ENCODE measurements at places on chromosomes 2 and 18.

GRCh38 chr2:113974727-113975126, 84.8 kb downstream of the ACTR3 start:
- DNase-seq = no peak

GRCh38 chr2:210873631-210874030, 317.2 kb downstream of the CPS1 start:
- DNase-seq = no peak

DNA sequence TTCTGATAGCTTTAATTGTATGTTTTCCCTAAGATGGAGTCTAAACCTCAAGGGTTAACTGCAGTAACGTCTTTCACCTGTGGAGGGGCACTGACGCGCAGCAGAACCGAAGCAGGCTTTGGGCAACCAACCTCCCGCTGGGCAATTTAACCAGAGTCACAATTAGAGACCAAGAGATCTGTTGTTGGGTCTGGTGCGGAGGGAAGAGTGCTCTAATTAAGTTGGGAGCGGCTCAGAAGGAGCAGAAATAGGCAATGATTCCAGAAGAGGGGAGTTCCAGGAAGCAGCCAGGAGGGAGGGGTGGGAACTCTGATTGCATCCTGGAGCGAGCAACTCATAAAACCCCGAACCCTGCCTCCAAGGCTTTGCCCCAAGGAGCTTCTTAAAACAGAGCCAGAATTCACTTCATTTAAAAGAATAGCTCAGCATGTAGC, 245.8 kb downstream of the PAX3 start:
- no peak for DNase-seq

GRCh38 chr2:12762976-12763375, 46.2 kb downstream of the TRIB2 start:
- DNase-seq = no peak

DNA sequence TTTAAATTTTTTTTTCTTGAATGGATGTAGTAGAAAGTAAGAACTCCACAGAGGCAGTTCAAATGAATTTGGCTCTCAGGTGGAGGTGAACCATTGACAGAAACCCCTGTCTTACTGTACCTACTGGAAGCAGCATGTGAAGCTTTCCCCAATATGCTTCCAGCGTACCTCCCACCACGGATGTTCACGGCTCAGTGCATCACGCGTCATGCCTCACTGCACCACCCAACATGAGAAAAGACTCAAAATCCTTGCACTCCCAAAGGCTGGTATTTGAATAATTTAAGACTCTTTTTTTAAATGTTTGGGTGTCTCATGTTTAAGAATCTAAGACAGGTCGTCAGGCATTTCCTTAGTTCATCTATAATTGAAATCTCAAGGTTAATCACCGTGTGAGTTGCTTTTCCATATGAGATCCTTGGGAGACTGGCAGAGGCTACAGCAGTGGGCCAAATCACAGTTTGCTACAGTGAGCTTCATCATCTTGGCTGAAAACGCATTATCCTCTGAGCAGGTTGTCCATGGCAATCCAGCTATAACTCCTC, 846.4 kb downstream of the DCDC2C start:
- no peak for DNase-seq

GRCh38 chr2:145076085-145076484, 556.2 kb upstream of the ZEB2 start:
- no peak for DNase-seq

DNA sequence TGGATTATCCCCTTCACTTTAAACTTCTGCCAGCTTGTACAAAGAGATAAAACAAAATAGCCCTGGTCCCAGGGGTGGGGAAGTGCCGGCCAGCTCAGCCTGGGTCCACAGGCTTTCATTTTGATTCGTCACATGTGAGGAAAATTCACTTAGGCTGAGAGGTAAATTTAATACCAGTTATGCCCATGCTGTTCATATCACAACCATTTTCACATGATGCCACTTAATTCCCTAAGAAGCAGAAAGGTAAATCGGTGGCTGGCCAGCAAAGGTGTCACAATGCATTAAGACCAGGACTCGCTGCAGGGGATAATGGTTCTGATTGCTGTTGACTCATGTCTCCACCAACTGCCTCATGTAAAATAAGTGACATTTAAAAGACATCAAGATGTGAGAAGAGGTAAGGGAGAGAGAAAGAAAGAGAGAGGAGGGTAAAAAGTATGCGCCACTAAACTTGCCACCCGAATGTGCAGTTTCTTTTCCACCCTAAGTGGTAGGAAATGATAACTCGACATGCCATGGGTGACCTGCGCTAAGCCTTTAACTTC, 261.0 kb upstream of the SIX3 start:
- no peak for DNase-seq

DNA sequence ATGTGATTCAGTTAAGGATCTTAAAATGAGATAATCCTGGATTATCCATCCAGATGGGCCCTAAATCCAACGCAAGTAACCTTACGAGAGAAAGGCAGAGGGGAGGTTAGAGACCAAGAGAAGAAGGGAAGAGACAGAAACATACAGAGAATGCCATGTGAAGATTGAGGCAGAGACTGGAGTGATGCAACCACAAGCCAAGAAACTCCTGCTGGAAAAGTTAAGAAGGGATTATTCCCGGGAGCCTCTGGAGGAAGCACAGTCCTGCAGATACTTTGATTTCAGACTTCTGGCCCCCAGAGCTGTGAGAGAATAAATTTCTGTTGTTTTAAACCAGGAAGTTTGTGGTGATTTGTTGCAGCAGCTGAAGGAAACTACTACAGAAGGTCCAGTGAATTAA, 992.7 kb downstream of the BCL11A start:
- no peak for DNase-seq

DNA sequence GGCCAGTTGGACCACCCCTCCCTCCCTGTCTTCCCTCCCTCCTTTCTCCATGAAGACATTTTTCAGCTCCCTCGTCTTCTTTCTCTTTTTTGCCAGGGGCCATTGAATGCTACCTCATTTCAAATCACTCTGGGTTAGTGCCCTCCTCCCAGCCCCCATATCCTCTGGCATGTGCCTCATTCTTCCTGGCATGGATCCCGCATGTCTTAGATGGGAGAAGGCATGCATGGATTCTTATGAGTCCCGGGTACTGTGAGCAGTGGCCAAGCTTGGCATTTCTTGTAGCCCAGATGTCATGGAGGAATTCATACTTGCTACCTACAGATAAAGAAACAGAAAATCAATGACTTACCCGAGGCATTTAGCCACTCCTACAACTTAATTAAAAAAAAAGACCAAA, 9.0 kb upstream of the HAAO start:
- DNase-seq = no peak

DNA sequence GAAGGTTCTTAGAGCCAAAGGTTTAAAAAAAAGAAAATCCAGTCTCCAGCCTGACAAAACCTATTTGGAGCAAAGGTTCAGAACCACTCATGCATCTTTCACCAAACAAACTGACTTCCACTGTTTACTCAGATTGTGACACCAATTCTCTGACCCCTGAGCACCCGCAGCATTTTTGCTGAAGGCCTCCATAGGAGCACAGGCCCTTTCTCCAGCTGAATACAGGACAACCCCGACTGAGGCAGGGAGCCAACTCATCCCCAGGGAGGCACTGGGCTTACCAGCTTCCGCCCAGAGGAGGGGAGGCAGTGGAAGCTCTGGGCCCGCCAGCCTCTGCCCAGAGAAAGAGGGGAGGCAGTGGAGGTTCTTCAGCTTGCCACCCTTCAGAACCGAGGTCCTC, 51.0 kb upstream of the CNGA3 start:
- no peak for DNase-seq

DNA sequence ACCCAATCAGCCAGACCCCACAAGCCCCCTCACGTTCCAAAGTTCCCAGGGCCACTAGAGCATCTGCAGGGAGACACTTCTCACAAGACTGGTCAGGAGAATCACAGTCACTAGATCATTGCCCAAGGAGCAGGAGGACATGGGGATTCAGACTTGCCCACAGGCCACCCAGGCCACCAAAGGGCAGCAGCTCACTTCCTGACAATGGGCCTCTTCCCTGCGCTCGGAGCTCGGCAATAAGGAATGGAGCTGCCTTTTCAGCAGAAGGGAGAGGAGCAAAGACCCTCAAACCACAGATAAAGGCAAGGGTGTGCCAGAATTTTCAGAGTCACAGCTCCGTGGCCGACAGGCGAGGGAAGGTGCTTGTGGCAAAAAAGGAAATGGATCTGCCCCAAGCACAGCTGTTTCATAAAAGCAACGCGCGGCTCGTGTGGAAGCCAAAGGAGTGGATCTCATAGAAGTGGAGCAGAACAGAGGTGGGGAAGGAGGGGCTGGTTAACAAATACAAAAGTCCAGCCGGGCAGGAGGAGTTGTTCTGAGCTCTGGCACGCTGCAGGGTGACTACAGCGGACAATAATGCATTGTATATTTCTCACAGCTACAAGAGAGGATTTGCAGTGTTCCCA, 72.1 kb downstream of the EDAR start:
- no peak for DNase-seq

- DNase-seq = no peak
Observed at GRCh38 chr2:152513681-152514080, 178.7 kb downstream of the FMNL2 start.

GRCh38 chr18:50649821-50650220, 89.9 kb downstream of the MAPK4 start:
- no peak for DNase-seq

DNA sequence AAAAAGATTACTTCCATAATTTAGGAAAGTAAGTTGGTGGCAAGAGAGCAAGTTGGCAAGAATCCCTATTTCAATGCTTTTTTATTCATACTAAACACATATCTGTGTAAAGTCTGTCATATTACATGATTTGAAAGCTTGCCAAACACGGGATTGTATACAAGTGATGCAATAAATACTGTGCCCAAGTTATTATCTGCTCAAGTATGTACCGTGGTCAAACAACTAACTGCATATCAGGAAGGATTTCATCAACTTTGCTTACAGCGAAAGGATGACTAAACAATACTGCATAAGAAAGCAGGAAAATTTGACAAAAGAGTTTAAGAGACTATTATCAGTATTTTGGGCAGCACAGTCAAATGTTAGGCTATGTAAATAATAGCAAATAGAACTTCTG, 69.6 kb upstream of the SCN1A start:
- no peak for DNase-seq

GRCh38 chr2:158923641-158924040, 44.8 kb upstream of the TANC1 start:
- no peak for DNase-seq

DNA sequence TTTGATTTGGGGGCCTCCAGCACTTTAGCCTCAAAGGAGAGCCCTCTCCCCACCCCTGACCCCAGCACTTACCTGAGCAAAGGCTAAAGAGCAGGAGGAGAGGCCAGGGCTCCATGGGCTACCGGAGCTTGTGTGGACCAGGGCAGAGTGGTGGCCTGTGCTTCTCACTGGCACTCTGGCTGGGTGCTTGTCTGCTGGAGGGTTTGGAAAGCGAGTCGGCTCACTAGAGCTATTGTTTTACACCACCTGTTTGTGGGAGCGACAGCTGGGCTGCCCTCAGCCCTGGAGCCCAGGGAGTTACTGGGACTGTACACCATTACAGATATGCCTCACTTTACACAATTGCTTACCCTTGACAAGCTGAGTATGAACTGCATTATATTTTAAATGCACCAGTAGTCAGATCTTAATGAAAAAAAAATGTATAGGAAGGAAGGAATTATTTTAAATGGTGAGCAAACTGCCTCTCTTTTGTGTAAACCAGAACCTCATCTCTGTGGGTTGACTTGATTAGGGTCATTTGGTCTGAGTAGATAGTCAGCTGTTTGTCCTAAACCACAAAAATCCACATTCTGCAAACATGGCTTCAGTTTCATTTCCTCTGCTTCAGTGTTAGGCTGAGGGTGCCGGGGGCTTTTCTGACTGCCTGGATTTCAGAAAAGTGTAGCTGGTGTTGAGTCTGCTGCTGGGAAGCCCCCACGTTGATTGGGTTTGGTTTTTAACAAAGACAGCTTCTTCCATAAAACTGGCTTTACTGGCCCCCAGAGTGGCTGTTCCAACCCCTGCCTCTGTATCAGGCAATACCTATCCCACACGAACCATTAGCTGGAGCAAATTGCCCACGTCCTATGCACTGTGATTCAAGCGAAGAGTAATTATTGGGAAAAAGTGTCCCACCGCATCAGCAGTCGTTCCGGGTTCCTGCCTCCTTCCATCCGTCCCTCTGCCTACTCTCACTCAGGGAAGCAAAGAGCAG, at the start of gene CHRNA1:
TSS of gene CHRNA1 (minus strand) at position 193 of the 976 bp plus-strand sequence. CDS start at position 115, 78 bp downstream.
- DNase-seq = no peak

DNA sequence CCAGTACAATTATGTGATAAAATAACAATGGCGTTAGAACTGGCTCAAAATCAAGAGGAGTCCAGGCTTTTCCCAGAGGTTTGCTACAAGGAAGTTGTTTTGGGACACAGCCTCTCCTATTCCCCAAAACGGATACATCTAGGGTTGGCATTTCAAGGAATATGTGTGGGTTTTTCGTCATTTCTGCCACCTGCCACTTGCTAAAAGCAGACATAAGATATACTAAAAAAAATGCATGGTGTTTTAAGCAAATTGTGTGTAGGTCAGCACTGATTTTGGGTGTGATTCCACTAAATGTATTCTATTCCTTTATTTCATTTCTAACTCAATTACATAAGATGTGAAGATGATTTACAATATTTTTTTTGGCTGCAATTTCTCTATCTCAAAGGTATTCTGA, 36.4 kb upstream of the GCG start:
- no peak for DNase-seq

DNA sequence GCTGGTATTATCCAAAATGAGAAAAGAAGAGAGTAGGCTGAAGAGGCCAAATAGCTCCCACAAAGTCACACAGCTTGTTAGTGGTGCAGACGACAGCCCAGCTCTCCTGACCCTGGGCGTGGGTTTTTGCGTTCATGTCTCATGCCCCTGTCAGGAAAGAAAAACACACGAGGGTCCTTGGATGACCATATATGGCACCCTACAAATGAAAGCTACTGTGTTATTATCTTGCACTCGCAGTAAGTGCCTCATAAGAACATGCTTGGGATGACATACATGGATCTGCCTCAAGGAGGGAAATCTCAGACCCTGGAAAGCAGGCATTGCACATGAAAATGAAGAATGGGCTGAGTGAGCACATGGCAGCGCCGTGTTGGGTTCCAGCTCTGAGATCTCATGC, 89.7 kb downstream of the SEMA4F start:
- no peak for DNase-seq

GRCh38 chr2:43851011-43851980, 12.5 kb downstream of the ABCG8 start:
- DNase-seq = no peak

GRCh38 chr2:177303939-177304338, 39.4 kb upstream of the NFE2L2 start:
- no peak for DNase-seq

- DNase-seq = no peak
Observed at GRCh38 chr2:160317181-160318099, 117.4 kb upstream of the ITGB6 start.

DNA sequence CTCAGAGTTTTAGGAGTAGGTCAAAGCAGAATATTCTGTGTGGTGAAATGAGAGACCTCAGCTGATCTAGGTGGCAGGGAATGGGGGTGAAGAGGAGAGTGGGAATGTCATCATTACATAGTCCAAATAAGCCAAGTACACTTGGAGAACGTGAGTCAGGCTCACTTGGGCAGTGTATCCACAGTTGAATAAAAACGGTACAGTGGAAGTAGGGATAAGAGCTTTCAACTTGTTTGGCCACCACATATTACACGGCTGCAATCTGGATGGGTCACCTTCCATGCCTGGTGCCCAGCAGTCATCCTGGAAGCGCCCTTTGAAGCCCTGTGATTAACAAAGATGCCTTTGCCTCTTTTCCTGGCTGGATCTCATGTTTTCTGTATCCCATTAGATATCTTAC, 28.6 kb downstream of the MIB1 start:
- DNase-seq = no peak

GRCh38 chr2:105323111-105323510, 6.4 kb downstream of the TGFBRAP1 start:
- DNase-seq = no peak
